HS-5 (cell line): ENCODE measurements at places on chromosomes 6 and 20.

- no peak for DNase-seq
Observed at GRCh38 chr6:163538331-163538730, 123.8 kb downstream of the QKI start.

DNA sequence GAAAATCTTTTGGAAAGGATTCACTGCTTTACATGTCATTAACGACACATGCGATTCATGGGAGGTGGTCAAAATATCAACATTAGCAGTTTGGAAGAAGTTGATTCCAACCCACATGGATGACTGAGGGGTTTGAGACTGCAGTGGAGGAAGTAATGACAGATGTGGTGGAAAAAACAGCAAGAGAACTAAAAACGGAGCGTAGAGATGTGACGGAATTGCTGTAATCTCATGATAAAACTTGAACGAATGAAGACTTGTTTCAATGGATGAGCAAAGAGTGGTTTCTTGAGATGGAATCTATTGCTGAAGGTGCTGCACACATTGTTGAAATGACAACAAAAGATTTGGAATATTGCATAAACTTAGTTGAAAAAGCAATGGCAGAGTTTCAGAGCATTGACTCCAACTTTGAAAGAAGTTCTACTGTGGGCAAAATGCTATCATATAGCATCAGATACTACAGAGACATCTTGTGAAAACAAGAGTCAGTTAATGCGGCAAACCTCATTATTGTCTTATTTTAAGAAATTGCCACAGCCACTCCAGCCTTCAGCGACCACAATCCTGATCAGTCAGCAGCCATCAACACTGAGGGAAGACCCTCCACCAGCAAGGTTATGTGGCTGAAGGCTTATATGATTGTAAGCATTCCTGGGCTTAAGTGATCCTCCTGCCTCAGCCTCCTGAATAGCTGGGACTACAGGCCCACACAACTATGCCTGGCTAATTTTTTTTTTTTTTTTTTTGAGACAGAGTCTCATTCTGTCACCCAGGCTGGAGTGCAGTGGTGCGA, 19.2 kb downstream of the SRSF3 start:
- DNase-seq = no peak

- peak; percentile 95 for DNase-seq
Observed at GRCh38 chr6:163814494-163815364, 400.2 kb downstream of the QKI start.

DNA sequence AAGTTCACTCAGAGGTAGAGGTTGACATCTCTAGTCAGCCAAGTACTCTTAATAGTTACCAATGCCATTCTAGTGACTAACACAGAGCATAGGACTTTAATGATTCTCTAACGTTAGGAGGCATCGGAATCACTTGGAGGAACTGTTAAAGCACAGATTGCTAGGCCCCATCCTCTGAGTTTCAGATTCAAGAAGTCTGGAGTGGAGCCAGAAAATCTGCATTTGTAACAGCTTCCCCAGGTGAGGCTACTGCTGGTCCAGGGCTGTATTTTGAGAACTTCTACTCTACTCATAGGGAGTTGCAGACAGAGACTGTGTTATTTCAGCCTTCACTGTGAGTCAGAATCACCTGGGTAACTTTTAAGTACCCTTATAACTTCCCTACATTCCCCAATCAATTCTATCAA, 5.7 kb downstream of the LMBRD1 start:
- DNase-seq = no peak

DNA sequence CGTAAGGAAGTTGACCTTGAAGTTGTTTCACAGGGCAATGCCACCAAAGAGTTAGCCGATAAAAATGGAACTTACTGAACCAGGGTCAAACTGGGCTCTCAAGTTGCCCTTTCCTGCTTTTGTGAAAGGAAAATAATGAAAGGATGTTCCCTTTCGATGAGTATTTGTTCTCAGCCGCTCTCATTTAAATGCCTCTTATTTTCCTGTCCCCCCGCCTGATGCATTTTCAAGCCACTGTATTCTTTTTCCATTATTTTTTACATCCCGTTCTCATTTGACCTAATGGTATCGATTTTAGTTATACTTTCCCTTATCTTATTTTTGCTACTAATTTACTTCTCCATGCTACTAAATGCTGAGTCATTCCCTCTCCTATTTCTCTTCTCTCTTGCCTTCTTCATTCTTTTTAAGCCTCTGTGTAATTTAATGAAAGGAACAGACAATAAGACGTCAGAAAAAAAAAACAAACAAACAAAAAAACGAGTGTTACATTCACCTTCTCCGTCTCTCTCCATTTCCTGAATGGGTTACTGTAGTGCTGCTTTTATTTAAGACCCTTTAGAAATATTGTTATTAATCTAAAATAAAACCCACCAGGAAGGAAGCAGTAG, 655 bp upstream of the NDUFAF4 start:
- no peak for DNase-seq

GRCh38 chr6:131640576-131640975, 3.5 kb downstream of the ENPP3 start:
- no peak for DNase-seq

DNA sequence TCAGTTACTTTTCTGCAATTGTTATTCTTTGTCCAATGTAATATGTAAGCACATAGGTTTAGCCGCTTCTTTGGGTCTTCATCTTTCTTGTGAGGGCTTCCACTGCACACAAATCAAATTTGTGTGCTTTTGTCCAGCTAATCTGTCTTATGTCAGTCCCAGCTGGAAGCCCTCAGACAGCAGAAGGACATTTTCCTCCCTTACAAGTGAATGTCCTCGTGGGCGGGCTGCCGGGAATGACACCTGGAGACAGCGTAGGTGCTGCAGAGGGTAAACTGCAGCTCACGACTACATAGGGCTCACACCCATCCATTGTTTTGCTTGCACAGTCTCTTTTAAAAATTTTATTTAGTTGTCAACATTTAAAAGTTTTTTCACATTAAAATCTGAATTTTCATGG, 24.6 kb upstream of the PPP1R14C start:
- DNase-seq = no peak

- DNase-seq = no peak
Observed at GRCh38 chr6:112014483-112014882, 39.4 kb upstream of the CCN6 start.

GRCh38 chr20:7031222-7031621, 263.7 kb downstream of the BMP2 start:
- DNase-seq = no peak

DNA sequence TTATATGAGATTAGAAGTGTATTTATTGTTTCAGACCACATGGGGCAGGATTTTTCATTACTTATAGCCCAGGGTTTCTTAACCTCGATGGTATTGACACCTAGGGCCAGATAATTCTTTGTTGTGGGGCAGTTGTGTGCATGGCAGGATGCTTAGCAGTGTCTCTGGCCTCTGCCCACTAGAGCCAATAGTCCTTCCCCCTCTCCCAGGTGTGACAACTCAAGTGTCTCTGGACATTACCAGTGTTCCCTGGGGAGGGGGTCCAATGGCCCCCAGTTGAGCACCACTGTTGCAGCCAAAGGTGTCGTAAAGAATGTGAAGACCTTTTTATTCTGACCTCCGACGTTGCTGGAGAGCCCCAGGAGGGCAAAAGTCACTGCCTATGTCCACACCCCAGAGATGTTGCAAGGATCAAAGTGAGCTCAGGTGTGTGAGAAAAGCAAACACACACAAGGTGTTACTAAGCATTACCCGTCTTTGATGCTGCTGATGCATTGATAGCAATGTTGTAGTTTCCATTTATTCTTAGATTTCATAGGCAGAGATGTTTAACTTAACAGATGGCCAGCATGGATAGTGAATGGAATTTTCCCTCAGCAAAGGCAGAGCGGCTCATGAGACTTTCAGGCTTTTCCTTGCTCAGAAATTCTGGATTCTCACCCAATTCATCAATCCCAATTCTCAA, 22.2 kb downstream of the BANF2 start:
- no peak for DNase-seq

GRCh38 chr6:64081453-64081852, 445.9 kb downstream of the PHF3 start:
- DNase-seq = no peak

GRCh38 chr6:112665815-112666214, 318.7 kb downstream of the RFPL4B start:
- no peak for DNase-seq

GRCh38 chr6:135144673-135145062, 36.4 kb upstream of the MYB start:
- no peak for DNase-seq

GRCh38 chr6:84575264-84575663, 189.1 kb downstream of the TBX18 start:
- peak; percentile 39 for DNase-seq
